ENCODE measurements at places on chromosomes 16 and 17.

DNA sequence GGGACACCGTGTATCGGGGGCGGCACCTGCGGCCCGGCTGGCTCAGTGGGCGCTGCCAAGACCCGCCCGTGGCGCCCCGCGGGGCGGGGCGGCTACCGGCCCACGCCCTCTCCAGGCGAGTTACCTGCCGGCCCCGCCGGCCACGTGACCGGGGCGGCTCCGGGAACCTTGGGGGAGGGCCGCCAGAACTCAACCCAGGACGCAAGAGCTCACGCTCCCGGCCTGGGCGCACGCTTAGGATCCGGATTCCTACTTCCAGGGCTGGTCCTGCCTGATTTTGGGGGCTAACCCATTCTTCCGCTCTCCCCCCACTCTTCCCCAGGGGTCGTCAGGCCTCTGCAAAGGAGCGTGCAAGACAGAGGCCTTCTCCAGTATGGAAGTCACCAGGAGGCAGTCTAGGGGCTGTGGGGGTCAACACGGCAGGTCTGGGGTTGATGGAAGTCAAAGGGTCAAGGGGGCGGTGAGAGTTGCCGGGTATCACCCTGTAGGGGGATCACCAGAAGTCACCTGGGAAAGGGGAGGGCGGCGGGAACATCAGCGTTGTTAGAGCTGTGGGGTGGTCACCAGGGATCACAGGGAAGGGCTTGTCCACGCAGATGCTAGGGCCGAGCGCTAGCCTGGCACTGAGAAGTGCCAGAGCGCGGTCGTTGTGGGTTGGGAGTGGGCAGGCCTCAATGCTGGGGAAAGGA, 354 bp upstream of the ESRP2 start:
- DNase-seq = peak; percentile 24

DNA sequence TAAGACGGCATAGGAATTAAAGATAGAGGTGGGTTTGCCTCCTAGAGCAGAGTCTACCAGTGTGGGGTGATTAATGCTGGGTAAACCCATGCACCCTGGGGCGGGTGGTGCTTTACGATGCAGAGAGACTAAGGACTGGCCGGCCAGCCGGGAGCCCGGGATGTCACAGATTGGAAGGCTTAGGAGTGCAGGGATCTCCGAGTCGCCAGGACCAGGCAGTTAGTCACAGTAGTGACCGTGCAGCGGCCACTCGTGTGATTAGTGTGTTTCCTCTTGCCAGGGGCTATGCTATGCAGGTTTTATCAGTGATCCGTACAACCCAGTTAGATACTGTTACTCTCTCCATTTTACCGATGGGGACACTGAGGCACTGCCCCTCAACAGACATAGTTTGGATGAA, 10.4 kb downstream of the CMIP start:
- DNase-seq = no peak

DNA sequence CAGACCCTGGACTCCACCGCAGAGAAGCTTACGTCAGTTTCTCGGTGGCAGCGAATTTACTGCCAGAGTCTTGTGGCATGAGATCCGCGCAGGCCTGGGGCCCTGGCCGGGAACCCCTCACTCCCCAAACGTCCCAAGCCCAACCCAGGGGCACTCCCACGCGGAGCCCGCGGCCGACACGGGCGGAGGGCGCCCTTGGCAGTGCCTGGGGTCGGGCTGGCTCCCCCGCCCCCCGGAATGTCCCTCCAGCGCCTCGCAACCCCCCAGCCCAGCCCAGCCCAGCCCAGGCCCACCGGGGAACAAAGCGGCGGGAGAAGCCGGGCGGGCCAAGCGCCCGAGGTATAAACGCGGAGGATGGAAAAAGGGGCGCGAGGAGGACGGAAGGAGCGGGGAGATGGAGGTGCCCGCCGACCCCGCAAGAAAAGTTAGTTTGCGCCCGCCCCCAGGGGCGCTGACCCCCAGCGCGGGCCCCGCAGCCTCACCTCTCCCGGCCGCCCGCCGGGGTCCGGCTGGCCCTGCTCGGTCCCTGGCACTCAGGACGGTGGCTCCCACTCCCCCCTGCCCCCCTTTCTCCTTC, 330 bp downstream of the CASKIN2 start:
- DNase-seq = no peak

- DNase-seq = no peak
Measured at GRCh38 chr17:77456951-77457548, 316.3 kb downstream of the SEC14L1 start.

DNA sequence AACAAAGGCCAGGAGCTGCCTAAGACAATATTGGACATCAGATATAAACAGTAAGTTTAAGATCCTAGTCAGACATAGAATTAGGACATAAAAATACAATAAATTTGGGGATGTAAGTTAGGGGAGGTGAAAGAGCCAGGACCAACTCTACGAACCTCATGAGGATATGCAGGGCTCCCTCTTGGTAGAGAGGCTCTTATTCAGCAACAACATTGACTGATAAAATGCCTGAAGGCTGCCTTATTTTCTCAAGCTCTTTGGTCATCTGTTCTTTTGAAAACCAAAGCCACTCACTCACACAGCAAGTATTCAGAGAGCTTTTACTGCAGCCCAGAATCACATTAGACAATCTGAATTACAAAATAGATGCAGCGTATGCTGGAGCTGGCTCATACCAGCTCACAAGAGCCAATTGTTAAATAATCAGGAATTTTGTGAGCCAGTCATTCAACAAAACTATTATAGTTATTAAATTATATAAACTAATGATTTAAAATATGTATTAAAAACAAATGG, 108.6 kb upstream of the CLEC3A start:
- no peak for DNase-seq

DNA sequence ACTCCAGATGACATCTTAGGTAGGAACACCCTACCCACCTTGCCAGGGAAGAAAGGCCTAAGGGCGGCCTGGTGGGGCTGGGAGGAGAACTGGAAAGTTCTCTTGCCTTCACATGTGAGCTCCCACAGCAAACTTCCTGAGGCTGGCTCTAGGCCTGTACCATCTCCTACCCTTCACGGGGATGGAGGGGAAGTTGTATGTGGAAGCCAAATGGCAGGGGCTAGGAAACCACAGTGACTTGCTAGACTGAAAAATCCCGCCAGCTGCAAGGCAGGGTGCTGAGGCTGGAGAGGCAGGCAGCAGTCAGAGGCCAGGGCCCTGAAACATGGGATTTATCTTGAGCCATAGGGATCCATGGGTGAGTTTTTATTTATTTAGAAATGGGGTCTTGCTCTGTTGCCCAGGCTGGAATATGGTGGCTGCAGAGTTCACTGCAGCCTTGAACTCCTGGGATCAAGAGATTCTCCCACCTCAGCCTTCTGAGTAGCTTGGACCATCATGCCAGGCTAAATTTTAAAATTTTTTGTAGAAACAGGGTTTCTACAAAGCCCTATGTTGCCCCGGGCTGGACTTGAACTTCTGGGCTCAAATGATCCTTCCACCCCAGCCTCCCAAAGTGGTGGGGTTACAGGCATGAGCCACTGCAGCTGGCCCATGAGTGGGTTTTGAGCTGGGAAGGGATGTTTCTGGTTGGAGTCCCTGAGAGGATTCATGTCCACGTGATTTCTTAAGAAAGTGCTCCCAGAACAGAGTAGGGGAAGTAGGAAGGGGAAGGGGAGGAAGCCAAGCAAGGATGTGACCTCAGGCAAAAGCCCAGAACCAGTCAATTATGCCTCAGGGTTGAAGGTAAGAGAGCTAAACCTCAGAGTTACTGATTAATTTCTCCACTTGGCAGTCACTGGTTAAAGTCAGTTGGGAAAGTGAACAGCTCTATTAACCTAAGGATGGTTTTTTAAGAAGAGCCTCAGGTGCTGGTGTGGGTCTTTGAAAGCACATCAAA, 4.0 kb upstream of the KAT8 start:
- no peak for DNase-seq

DNA sequence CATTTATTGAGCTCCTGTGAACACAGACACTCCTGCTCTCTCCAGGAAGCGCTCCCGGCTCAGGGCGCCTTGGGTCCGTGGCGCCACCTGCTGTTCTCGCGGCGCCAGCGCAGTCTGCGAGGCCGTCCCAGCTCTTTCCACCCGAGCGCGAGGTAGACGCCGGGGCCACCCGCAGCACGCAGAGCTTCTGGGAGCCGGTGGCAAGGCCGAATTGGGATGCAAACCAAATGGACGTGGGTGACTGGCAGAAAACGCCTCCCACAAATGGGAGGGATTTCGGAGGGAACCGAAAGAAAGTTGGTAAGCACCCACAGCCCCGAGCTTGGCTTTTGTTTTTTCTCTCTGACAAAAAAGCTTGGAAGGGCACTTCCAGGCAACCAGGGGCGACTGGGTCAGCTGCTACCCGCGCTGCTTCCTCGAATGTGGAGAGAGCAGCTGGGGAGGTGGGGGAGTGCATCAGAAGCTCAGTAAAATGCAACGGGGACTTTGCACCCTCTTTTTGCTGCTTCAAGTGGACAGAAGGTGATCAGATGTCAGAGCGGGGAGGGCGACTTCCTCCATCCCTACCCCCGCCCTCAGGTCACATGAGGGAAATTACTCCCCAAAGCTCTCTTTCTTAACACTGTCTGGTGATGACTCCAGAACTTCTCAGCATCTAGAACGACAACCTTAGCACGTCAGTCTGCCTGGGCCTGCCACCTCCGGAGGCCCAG, 13.5 kb upstream of the N4BP1 start:
- peak; percentile 93 for DNase-seq

- no peak for DNase-seq
Measured at GRCh38 chr17:77735566-77736198, 222.8 kb upstream of the TNRC6C start.

DNA sequence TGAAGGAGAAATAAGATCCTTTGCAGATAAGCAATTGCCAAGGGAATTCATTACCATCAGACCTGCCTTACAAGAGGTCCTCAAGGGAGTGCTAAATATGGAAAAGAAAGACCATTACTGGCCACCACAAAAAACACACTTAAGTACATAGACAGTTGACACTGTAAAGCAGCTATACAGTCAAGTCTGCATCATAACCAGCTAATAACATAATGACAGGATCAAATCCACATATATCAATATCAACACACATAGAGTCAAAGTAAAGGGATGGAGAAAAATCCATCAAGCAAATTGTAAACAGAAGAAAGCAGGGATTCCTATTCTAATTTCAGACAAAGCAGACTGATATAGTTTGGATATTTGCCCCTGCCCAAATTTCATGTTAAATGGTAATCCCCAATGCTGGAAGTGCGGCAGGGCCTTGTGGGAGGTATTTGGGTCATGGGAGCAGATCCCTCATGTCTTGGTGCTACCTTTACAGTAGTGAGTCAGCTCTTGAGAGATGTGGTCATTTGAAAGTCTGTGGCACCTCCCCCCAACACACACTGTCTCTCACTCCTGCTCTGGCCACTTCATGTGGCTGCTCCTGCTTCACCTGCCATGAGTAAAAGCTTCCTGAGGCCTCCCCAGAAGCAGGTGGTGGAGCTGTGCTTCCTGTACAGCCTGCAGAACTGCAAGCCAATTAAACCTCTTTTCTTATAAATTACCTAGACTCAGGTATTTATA, 32.8 kb downstream of the TANC2 start:
- DNase-seq = no peak

Measured in endothelial cell (in vitro differentiated cells).